Activated effector memory CD4-positive, alpha-beta T cell treated with Interleukin-2 at 50 U/mL for 16 hours (primary cell): ENCODE measurements at places on chromosomes 1 and 21.

GRCh38 chr1:1237874-1238701, 6.1 kb downstream of the B3GALT6 start:
- no peak for DNase-seq

GRCh38 chr21:43933680-43934079, 68.7 kb downstream of the AGPAT3 start:
- DNase-seq: no peak

DNA sequence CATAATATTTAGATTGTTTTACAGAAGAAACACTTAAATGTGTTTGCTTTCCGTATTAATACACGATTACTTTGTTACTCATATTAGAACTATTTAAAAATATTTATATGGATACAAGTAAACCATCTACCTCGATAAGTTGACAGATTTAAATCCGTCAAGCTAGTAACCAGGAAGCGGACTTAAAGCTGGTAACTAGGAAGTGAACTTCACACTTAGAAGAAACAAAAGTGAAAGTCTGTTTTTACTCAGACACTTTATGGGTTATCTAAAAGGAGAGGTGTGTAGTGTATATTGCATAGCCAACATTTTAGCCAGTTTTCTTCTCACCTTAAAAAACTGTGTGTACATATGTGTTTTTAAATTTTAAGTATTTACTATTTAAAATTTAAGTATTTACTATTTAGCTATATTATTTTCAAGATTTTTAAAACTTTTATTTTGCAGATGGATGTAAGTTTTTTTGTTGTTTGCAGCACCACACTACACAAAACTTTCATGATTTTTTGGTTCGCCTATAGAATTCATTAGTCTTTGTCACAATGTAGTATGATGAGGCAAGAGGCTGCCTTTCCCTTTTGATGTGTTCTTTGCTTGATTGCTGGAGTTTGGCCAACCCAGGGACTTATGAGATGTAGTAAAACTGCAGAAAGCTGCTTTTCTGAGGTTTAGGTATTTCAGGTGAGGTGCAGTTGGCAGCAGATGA, 2.7 kb downstream of the USP25 start:
- DNase-seq: no peak

GRCh38 chr1:201552941-201553351, 14.0 kb downstream of the NAV1 start:
- no peak for DNase-seq

DNA sequence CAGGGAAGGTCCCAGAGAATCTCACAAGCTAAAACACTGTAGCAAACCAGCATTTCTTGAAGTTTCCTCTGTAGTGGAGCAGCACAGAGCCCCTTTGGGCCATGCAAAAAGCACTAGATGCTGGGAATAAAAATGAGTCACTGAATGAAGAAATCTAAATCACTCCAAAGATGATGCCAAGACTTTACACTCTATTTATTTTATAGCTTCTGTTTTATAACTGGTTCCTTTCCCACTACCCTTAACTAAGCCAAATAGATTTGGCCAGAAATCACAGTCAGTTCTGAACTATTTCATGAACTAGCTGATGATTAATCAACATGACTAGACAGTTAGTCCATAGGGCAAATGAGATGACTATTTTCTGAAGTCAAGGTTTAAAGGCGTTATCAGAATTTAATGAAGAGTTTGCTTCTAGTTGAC, 89.5 kb downstream of the SCMH1 start:
- no peak for DNase-seq
